PC-9 (cell line): ENCODE measurements at places on chromosomes 2 and 18. TPM values are rescaled to one million over a fixed set of nuclear protein-coding genes. Genes with fewer than 3 reads are reported as not detected.
A peak's percentile ranks its signal among the peaks of the same experiment; 100 is the strongest.

DNA sequence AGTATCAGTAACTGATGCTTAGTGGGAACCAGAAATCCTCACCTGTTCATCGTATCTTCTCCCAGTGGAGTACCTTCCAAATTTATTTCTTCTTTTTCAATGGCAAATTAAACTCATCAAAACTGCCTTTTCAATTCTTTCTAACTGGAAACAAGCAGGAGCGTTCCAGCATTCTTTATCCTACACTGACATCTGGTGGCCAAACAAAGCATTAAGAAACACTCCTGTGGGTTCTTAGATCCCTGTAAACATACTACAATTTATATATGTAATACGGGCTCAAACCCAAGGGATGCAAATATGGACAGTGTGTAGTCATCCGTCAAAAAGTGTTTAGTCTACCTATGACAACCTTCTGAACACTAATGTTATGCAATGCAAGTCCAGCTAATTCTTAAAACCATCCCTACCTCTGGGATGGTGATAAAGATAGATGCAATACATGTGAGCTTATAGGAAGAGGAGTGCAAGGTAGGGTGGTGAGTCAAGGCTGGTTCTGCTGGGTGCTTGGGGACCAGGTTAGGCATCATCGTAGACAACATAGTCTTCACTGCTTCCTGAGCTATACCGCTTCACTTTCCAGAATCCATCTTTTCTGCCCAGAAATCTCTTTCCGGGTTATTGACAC lies 375.0 kb downstream of the CTNNA2 start:
- peak; percentile 47 for DNase-seq

The RBMS1 gene
- total RNA-seq, result 50.7 and 65.1 TPM in 2 replicates

The HES6 gene
- total RNA-seq, result 8.4 and 14.3 TPM in 2 replicates

The DYSF gene
- total RNA-seq, result 10.6 and 12.2 TPM in 2 replicates

DNA sequence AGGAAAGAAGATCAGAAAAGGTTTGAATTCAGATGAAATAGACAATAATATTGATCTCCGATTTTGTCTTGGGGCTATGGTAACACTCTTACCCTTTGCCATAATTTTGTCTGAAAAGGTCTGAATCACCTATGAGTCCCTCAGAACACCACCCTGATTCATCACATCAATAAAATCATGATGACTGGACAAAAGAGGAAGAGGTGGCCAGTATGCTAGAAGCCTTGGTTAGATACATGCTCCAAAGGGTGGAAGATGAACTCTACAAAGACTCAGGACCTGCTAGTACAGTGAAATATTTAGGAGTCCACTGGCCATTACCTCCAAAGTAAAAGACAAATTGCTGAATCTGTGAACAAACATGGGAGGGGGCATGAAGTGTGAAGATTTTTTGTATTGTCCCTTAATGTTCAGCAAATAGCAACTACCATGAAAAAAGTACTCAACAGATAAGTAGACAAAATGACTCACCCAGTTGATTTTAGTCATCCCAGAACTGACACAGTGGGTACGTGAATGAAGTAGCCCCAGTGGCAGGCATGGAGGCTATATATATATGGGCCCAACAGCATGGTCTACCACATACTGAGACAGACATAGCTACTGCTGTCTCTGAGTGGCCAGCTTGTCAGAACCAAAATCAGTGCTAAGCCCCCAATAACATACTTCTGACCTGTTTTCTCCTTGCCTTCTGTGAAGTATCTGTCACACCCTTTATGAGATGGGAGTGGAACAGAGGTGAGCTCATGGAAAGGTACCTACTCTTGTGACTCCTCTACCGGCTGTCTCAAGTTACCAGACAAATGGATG lies 36.5 kb upstream of the GLS start:
- DNase-seq, result peak; percentile 35

GRCh38 chr2:73009177-73009839 lies 62.2 kb downstream of the SFXN5 start:
- no peak for DNase-seq

DNA sequence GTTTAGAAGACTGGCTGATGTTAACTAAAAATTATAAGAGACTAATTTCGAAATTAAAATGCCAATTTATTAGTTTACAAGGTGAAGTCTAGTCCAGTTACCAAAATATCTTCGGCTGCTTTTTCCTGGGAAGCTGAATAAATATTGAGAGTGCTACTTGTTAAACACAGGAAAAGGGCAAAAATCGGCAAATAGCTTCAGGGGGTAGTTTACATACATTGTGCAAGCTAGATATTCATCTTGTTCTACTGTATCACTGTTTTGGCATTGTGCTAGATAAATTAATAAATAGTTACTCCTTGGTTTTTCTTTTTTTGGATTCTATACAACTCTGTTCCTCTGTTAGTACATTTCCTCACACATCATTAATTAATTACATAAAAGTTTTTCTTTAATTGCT lies 29.3 kb downstream of the NHEJ1 start:
- no peak for DNase-seq

DNA sequence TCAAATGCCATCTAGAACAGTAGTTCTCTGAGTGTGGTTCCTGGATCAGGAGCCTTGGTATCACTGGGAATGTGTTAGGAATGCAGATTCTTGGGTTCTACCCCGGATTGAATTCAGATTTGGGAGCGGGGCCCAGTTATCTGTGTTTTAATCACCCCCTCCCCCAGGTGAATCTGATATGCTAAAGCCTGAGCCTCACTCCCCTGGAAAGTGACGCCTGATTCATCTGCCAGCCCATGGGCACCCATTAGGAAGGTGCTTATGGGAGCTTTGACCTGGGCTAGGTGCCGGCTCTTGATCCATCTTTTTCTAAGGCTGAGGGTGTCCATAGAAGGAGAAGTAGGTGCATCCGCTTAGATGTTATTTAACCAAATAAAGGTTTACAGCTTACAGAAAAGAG lies 199.4 kb downstream of the NEDD4L start:
- no peak for DNase-seq

GRCh38 chr2:68103030-68103708 lies 40.4 kb upstream of the C1D start:
- DNase-seq, result no peak

The UGT1A6 gene
- total RNA-seq, result 549 and 643 TPM in 2 replicates

The DPP10 gene
- not detected in 2 replicates for total RNA-seq

The STARD6 gene
- total RNA-seq, result not detected in 2 replicates

DNA sequence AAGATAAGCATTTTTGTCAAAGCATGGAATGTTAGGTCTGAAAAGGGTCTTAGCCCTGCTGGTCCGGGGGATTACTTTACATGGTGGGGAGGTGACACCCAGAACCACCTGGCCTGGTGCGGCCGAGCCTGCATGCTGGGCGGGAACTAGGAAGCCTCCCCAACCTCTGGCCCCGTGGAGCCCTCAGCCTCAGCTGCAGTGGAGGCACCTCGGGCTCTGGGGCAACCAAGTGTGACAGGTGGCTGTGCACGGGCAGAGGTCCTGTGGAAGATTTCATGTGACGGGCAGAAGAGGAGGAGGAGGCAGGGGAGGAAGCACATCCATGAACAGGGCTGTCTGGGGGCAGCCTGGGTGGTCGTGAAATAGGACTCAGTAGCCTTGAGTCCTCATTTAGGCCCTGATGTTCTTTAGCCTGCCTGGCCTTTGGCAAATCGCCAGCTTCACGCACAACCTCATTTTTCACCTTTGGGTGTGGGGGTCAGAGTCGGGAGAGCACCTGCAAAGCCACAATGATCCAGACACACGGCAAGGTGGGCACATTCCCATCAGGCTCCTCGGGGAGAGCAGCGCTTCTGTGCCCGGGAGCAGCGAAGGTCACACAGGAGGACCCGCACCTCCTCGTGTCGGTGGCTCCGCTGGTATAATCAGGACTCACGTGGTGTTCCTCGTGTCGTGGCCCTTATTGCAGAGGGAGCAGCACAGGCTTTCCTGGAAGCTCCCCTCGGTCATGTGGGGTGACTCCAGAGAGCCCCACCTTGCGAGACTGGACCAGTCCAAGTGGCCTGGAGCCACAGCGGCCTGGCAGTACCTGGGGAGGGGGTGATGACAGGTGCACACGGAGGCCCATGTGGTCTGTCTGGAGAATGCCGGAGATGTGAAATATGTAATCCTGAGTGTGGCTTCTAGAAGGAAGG lies 13.9 kb downstream of the CNDP2 start:
- no peak for DNase-seq

GRCh38 chr18:45512363-45512953 lies 102.8 kb upstream of the SLC14A2 start:
- no peak for DNase-seq

- no peak for DNase-seq
Observed at GRCh38 chr2:45892425-45892745, 240.9 kb downstream of the PRKCE start.

DNA sequence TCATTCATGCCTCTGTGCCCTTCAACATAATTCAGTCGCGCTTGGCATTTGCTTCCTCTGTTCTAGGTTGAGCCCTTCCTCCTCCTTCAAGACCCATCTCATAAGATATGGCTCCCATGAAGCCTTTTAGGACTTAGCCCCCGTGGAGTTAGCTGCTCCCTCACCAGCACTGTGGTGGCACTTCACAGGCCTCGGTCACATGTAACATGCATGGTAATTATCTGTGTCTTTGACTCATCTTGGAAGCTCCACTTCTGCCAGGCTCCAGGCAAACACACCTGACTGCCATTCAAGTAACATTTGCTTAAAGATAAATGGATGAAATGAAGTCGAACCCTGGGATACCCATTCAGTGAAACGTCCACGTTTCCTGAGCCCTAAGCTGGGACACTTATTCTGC lies 484.7 kb downstream of the EIPR1 start:
- no peak for DNase-seq

GRCh38 chr2:40147360-40147759 lies 304.5 kb downstream of the SLC8A1 start:
- DNase-seq, result no peak

The MAB21L4 gene
- 68.8 and 84.0 TPM in 2 replicates for total RNA-seq

The ABI2 gene
- total RNA-seq, result 31.8 and 54.3 TPM in 2 replicates

DNA sequence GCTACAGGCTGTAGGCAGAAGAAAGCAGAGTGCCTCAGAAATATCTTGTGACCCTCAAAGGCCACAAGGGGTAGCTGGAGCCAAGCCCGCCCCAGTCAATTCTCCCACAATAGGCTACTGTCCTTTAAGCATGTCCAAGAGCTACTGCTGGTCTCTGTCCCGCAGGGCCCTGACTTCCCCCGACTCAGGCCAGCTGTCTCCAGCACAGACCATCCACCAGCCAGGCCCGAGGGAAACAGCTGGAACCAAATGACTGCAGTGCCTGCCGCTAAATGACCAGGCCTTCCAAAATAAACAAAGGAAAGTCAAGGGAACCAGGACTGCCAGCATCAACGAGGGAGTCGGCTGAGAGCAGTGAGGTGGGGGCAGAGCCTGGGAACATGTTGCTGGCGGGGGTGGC lies 36.7 kb downstream of the MCFD2 start:
- no peak for DNase-seq

The SH3RF3 gene
- total RNA-seq, result 4.9 and 6.1 TPM in 2 replicates

DNA sequence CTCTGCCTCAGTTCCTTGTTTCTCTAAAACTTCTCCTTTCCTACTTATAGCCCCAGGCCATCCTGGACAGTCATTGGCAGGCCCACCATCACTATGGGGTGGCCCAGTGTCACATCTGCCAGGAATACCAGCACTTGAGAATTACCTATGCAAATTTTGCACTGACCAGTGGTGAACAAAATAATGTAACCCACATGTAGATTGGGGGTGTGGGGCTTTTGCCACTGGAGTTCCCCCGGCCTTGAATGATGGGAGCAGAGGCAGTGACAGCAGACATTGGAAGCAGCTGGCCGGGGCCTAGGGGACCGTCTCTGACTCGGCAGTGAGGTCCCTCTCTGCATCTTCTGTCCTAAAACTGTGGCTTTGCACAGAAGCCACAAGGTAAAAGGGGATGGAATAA lies 24.9 kb upstream of the DNMT3A start:
- DNase-seq, result no peak

GRCh38 chr2:121376535-121377250 lies 91.7 kb upstream of the TFCP2L1 start:
- no peak for DNase-seq
